ENCODE measurements at places on chromosomes 5 and 9.

- DNase-seq, result no peak
Measured at GRCh38 chr5:82912462-82912861, 164.7 kb downstream of the TMEM167A start.

- DNase-seq, result no peak
Measured at GRCh38 chr9:38171538-38171884, 102.5 kb upstream of the SHB start.

GRCh38 chr9:71677209-71677608, 91.1 kb downstream of the CEMIP2 start:
- no peak for DNase-seq

GRCh38 chr9:128689293-128689774, 312 bp downstream of the SET start:
- DNase-seq, result peak; percentile 60

DNA sequence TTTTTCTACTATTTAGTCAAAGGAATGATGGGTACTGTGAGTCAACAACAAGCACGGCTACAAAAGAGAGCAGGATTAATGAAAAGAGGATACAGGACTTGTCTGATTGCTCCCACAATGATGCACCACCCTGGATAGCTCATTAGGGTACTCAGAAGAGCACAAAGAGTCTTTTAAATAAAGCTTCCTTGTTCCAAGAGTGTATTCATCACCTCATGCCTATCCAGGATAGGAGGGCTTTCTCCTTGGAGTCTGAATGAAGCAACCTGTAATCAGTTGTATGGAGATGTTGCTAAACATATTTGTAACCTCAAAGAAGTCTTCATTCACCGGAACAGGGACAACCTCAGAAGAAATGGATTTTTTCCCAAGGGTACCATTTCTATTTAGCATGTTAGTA, 219.5 kb upstream of the TMEM161B start:
- no peak for DNase-seq

- DNase-seq, result no peak
Measured at GRCh38 chr5:108588323-108588722, 159.4 kb upstream of the FER start.

DNA sequence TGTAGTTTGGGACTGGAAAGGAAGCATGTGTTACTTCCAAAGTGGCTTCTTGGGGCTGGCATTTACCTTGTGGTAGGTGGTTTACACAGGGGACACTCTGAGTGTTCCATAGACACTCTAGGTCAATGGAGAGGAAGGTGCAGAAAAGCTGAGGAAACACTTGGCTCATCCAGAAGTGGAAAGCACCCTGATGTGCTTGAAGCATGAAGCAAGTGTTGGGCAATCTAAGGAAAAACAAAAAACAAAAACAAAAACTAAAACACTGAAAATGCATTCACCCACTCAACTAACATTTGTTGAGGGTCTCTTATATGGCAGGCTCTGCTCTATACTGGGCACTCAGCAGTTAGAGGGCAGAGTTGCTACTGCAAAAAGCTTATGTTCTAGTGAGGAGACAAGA, 2.9 kb upstream of the ERAP2 start:
- no peak for DNase-seq

- DNase-seq, result no peak
Measured at GRCh38 chr9:111144741-111145140, 106.5 kb upstream of the LPAR1 start.

GRCh38 chr5:10209004-10209403, 40.7 kb downstream of the ATPSCKMT start:
- no peak for DNase-seq

GRCh38 chr5:56493308-56493707, 260.2 kb upstream of the ANKRD55 start:
- no peak for DNase-seq

DNA sequence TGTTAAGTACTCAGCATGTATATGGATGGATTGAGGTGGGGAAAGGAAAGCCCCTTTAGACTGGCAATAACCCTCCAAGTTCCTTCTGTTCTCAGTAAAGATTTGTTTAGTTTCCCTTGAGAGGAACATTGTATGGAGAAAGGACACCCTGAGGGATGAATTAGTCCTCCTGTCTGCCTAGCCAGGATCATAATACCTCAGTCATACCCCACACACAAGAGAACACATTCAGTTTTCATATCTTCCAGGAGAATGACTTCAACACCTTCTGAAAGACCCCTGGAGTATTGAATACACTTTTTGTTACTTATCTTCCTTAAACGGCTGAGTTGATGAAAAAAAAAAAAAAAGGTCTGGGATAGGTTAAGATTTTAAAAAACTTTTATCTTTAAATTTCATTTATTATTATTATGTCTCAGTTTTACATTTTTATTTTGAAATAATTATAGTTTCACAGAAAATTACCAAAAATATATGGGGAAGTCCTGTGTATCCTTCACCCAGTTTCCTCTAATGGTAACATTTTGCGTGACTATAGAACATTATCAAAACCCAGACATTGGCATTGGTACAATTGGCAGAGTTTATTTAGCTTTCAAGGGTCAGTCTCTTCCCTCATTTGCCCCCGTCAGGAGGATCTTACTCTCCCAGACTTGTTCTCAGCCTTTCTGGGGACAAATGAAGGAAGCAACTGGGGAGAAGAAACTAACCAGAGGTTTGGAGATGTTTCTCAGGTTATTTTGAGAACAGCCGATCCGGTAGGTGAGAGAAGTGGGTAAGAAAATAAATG, 88.0 kb downstream of the ACTBL2 start:
- DNase-seq, result no peak

DNA sequence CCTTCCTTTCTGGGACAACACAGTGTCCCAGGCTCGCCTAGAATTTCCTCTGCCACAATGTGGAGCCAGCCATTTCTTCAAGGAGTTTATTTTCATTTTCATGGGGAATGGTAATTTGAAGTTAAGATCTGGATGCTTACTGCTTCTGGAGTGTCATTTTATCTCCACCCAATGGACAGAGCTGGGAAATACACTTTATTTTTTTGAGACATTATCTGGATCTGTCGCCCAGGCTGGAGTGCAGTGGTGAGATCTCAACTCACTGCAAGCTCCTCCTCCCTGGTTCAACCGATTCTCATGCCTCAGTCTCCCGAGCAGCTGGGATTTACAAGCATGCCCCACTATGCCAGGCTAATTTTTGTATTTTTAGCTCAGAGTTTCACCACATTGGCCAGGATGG, 12.7 kb upstream of the THG1L start:
- no peak for DNase-seq

- no peak for DNase-seq
Measured at GRCh38 chr5:78896132-78896531, 89.0 kb downstream of the ARSB start.

DNA sequence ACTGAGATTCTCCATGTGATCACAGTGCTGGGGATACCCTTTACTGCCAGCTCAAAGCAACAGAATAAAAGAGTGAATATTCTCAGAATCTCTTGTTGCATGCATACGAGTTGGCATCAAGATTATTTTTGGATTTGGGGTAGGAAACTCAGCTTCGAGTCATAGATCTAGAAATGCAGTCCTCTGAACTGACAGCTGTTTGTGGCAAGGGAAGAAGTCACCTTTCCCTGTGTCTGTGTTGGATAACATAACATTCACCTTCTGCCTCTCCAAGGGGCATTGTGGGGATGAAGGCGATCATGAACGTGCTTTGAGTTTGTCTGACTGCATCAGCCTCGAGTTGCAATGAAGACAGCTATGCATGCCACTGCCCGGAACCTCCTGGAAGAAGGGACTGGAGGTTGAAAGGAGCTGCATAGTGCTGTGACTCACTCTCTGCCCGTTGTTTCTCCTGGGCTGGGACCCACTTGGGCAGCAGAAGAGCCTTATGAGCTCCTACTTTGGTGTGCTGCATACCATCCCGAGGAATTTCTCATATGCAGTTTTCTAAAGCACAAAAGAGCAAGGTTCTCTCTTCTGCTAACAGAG, 231.7 kb downstream of the ARHGAP26 start:
- DNase-seq, result no peak

DNA sequence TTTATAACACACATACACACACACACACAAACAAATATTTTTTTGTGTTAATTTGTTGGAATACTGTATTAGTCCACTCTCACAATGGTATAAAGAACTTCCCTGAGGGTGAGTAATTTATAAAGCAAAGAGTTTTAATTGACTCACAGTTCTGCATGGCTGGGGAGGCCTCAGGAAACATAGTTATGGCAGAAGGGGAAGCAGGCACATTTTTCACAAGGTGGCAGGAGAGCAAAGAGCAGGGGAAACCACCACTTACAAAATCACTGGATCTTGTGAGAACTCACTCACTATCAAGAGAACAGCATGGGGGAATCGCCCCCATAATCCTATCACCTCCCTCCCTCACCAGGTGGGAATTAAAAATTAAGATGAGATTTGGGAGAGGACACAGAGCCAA, 205.4 kb upstream of the PTPRD start:
- no peak for DNase-seq

DNA sequence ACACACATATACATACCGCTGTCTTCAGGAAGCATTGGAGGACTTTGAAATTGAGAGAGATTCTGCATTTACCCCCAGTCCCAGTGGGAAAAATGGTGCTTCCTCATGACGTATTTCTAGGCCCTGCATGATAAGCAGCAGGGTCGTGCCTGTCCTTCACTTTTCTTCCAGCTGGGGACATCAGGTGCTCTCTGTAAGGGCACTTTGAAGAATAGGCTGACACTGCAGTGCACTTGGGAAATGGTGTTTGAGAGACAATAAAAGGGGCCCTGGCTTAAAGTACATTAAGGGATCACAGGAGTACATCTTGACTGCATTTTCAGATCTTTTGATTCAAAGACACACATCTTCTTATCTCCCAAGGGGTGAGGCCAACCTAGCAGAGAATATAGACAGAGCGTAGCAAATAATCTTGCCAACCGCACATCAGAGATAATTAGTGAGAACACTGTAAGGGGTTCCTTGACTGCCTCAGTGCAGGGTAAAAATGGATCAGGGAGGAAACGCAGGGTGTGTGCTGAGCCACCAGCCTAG, 437.9 kb downstream of the CSNK1G3 start:
- DNase-seq, result no peak

GRCh38 chr9:138077898-138078540, 200.4 kb downstream of the CACNA1B start:
- DNase-seq, result no peak

DNA sequence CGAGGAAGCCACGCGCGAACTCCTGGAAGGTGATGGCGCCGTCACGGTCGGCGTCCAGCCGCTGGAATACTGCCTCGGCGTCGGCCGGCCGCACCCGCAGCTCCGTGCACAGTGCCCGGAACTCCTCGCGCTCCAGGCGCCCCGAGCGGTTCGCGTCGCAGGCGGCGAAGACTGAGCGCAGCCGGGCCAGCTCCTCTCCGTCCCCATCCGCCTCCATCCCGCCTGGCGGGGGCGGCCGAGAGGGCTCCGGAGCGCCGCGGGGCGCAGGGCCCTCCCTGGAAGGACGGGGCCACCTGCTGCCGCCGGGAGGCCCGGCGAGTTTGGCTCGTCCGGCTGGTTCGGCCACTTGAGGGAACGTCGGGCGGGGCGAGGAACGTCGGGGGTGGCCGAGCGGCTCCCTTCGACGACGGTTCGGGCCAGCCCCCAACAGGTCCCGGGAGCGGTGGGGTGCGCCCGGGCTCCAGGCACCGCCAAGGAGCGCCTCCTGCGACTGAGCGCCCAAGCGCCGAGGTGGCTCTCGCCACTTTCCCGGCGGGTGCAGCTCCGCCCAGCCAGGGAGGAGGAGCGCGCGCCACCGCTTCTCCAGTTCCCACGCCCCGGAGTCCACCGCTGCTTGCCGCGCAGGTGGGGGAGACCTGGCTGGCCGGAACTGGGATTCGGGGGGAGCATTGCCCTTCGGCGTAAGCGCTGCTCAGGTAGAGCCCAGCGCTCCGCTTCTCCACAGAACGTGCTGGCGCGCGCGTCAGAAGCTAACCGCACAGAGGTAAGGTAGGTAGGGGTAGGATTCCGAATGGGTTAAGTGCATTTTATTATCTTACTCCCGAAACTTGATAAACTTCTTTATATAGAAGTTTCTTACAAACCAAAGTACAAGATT, at the start of gene RASEF:
Gene RASEF (minus strand): TSS at position 492 of the 877 bp plus-strand sequence. CDS start 275 bp downstream, at position 217.
- DNase-seq, result no peak

DNA sequence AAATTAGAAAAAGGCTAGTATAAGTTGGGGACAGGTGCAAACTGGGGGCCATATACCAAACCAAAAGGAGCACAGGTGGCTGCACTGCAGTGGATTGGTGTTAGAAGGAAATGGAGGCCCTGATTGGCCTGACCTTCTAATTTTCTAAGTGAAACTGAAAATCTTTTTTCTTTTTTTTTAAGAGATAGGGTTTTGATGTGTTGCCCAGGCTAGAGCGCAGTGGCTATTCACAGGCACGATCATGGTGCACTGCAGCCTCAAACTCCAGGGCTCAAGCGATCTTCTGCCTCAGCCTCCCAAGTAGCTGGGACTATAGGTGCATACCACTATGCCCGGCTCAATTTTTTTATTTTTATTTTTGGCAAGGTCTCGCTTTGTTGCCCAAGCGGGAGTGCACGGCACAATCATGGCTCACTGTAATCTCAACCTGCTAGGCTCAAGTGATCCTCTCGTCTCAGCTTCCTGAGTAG, 9.8 kb upstream of the CCDC69 start:
- DNase-seq, result no peak

- no peak for DNase-seq
Measured at GRCh38 chr9:125462861-125463291, 201.2 kb downstream of the GAPVD1 start.

GRCh38 chr5:53895091-53895683, 334.7 kb downstream of the NDUFS4 start:
- no peak for DNase-seq

GRCh38 chr9:134764473-134765269, 115.9 kb upstream of the FCN2 start:
- DNase-seq, result no peak

- DNase-seq, result no peak
Measured at GRCh38 chr9:89384783-89385182, 66.5 kb downstream of the SECISBP2 start.

DNA sequence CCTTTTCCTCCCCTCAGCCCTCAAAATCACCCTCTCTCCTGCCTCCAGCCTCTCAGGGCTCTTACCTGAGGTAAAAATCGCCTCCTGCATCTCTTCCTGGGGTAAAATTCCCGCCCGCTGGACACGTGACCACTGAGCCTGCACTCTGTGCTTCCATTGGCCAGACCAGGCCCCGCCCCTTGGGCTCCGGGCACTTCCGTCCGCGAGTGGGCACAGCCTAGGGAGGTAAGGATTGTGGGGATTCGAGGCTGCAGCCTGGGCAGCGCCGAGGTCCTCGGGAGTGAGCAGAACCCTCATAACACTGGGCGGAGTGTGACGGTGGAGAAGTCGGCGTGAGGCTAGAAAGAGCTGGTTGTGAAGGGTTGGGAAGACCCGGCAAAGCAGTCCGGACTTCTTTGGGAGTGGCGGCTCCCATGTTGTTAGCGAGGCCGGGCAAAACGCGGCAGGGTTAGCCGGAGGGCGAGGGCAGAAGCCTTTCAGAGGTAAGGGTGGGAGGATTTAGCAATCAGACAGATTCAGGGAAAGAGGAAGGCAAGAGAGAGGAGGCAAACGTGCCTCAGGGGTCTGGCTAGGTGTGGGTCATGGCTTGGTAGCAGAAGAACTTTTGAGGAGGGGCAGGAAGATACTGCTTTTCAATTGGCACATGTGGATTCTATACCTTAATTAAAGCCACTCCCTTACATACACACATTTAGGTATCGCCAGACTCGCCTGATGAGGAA, at the start of gene SHOC1:
Gene SHOC1 (minus strand): TSS at position 103 of the 722 bp plus-strand sequence. CDS start 3,519 bp downstream, outside the sequence.
- DNase-seq, result no peak

GRCh38 chr9:92860867-92861266, 17.0 kb downstream of the ZNF484 start:
- no peak for DNase-seq

GRCh38 chr9:116718111-116718510, 31.0 kb downstream of the TRIM32 start:
- no peak for DNase-seq

Measured in activated CD8-positive, alpha-beta memory T cell treated with anti-CD3 and anti-CD28 coated beads, Interleukin-2, amount 50 U/mL, for 4 hours (primary cell).